Spleen (tissue), 13 donors: ENCODE measurements at places on chromosomes 2 and 18.

DNA sequence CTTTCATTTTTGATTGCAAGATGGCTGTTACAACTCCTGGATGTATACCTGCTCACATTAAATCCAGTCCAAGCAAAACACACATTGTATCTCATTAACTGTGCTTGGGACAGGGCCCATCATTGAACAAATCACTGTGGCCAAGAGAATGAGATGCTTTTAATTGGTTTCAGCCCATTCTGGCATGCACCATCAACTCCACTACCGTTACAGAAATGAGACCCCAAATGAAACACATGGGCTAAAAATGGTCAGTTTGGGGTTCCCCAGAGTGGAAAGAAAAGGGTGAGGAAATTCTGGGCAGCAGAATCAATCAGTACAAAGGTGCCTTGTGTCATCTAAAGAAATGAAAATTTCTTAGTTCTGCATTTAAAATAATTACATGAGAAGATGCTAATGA lies 52.7 kb downstream of the FAM171B start:
- no peak for DNase-seq

- no peak for DNase-seq
These were observed 314.3 kb upstream of the POU3F3 start for GRCh38 chr2:104539649-104540048.

- DNase-seq, result no peak
These were observed 24.8 kb upstream of the KIDINS220 start for GRCh38 chr2:8862230-8862629.

DNA sequence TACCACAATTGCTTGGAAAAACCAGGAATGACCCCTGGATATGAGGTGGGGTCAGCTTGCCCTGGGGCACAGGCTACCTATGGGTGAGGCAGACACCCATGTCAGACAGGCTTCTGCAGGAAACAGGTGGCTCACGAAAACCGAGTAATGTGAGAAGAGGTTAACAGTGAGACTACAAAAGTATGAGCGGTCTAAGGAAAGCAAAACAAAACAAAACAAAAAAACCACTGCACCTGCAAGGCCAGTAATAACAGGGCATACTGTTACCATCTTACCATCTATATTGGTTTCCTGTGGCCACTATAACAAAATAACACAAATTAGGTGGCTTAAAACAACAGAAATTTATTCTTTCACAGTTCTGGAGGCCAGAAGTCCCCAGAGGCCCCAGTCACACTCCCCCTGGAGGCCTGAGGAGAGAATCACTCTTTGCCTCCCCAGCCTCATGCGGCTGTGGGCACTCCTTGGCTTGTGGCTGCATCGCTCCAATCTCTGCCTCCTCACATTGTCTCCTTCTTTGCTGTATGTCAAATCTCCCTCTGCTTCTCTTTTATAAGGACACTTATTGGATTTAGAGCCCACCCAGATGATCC lies 86.6 kb upstream of the EPC2 start:
- DNase-seq, result no peak

GRCh38 chr2:217901835-217902378 lies 100.9 kb downstream of the TNS1 start:
- no peak for DNase-seq

DNA sequence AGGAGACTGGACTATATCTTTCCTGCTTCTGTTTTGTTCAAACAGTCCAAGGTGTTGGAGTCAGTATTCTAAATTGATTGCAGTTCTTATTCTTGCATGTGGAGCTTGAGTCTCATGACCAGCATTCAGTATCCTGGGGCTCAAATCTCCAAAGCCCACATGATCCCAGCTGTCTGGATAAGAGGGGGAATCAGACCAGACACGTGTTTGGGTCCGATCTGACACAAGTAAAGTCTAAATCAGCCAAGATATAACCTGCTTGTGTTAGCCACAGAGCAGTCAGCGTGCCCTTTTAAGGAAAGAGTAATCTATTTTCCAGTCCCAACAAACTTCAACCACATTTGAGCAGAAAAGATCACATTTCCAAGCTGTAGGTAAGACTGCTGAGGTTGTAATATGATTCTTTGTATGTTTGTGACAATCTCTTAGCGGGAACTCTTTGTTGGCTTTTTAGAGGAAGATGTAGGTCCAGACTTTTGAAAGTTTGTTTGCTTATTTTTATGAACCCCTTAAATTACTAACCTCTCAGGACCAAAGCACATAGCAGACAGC lies 334.6 kb downstream of the SLC4A3 start:
- no peak for DNase-seq
